ENCODE measurements at places on chromosomes 2 and 18. TPM values are rescaled to one million over a fixed set of nuclear protein-coding genes. Genes with fewer than 3 reads are reported as not detected.

Gene ABCG8
- polyA plus RNA-seq = 1.2 TPM

Gene PIGN
- 12.8 TPM for polyA plus RNA-seq

Gene RNF125
- 5.2 TPM for polyA plus RNA-seq

Gene ANKRD62
- 0.14 TPM for polyA plus RNA-seq

Gene GPAT2
- polyA plus RNA-seq = 2.9 TPM

Gene FBLN7
- polyA plus RNA-seq = 10.6 TPM

Gene SCN3A
- polyA plus RNA-seq = 34.9 TPM

Gene FAHD2B
- polyA plus RNA-seq = 34.1 TPM

Gene SERPINB11
- not detected for polyA plus RNA-seq

Gene CCDC142
- polyA plus RNA-seq = 18.6 TPM

Gene MOGAT1
- polyA plus RNA-seq = not detected

Gene TMEFF2
- polyA plus RNA-seq = 75.5 TPM

Gene NAT8
- polyA plus RNA-seq = 1.5 TPM

Gene ASPRV1
- 7.0 TPM for polyA plus RNA-seq

Gene UCN
- 4.0 TPM for polyA plus RNA-seq

Gene FBXO36
- 9.3 TPM for polyA plus RNA-seq

Gene CYP27C1
- polyA plus RNA-seq = 4.8 TPM

Gene FBXO48
- 2.2 TPM for polyA plus RNA-seq

Gene MAP3K19
- 6.2 TPM for polyA plus RNA-seq

Gene IL36G
- polyA plus RNA-seq = 0.29 TPM

Gene XIRP2
- 0.35 TPM for polyA plus RNA-seq

Gene RTP5
- polyA plus RNA-seq = 27.9 TPM

Gene INPP5D
- 22.6 TPM for polyA plus RNA-seq

Gene STAMBP
- polyA plus RNA-seq = 71.9 TPM

Gene C2orf42
- polyA plus RNA-seq = 16.4 TPM

Gene IL1R2
- not detected for polyA plus RNA-seq

Gene TEKT4
- polyA plus RNA-seq = 3.8 TPM

Gene RMDN2
- polyA plus RNA-seq = 8.1 TPM

Gene PRSS56
- 5.8 TPM for polyA plus RNA-seq

Gene NEMP2
- polyA plus RNA-seq = 5.7 TPM
